ENCODE measurements at places on chromosomes 2 and 18.

GRCh38 chr2:168118733-168119514, 128.5 kb downstream of the STK39 start:
- no peak for DNase-seq

- no peak for DNase-seq
Observed at GRCh38 chr2:19861813-19862212, 40.0 kb downstream of the TTC32 start.

DNA sequence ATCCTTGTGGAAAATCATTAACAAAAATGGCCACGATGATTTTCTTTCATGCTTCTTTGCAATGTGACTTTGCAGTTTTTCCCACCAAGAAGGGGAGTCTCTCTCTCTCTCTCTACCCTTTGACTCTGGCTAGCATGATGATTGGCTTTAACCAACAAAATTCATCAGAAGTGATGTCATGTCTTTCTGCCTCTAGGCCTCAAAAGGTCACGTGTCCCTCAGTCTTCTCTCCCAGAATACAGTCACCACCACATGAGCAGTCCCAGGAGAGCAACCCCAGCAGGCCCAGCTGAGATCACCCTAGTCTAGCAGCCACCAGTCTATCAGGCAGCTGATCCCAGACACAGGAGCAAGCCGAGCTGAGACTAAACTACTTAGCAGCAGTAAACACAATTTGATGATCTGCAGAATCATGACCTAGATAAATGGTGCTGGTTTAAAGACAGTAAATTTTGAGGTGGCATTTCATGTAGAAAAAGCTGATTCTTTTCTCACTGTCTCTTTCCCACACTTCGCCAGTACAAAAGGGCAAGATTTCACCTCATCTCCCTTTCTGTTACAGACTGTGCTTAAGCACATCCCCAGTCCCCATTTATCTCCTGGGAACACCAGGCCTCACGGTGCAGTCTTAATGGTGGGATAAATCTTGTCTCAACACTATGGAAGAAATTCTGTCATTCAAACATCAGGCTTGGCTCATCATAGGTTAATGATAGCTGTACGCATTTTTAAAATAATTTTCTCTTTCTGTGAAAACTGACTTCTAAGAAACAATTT, 132.7 kb downstream of the SCG2 start:
- DNase-seq, result no peak

- no peak for DNase-seq
Observed at GRCh38 chr2:7154656-7155055, 237.4 kb downstream of the RNF144A start.

DNA sequence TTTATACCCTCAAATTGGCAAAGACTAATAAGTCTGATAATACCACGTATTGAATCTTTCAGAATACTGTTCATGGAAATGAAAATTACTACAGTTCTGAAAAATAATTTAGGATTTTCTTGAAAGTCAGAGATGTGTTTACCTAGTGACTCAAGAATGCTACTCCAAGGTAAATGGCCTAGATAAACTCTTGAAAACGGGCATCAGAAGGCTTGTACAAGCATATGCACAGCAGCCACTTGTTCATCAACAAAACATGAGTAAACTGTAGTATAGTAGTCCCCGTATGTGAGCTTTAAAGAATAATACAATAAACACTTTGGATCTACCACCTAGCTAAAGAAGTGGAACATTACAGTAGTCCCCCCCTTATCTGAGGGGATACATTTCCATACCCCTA, 157.5 kb downstream of the THADA start:
- DNase-seq, result no peak

- DNase-seq, result no peak
Observed at GRCh38 chr2:221567809-221568208, 4.3 kb downstream of the EPHA4 start.

- no peak for DNase-seq
Observed at GRCh38 chr2:236503100-236503499, 66.5 kb upstream of the ACKR3 start.

GRCh38 chr2:1791006-1791605, 46.8 kb upstream of the PXDN start:
- DNase-seq, result no peak

DNA sequence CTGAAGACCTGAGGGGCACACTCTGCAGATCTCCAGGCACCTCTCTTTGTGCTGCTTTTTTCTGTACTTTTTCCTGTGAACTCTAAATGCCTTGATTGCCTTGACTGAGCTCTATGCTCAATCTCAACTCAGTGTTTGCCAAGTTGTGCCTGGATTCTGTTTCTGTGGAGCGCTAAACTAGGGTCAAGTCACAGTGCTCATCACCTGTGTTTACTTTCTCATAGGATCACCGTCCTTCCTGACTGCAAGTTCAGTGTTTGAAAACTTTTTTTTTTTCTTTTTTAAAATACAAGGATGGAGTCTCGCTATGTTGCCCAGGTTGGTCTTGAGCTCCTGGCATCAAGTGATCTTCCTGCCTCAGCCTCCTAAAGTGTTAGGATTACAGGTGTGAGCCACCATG, 62.6 kb downstream of the AGPS start:
- no peak for DNase-seq

- DNase-seq, result no peak
Observed at GRCh38 chr2:194870974-194871535, 786.0 kb upstream of the SLC39A10 start.

DNA sequence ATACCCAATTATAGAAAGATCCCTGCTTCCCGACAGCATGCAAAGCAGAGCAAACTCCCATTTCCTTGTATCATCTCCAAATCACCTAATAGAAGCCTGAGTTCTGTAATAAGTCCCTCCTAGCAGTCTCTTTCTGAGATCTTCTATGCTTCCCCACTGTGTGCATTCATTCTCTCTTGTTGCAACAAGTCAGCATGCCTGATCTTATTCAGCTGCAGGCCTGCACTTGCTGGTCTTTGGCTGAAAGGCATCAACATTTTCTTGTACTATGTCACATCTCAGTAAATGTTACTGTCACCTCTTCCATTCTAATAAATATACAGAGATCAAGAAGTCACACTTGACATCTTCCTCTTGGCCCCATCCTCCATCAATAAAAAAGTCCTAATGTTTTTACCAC, 449.9 kb upstream of the MEX3C start:
- no peak for DNase-seq

DNA sequence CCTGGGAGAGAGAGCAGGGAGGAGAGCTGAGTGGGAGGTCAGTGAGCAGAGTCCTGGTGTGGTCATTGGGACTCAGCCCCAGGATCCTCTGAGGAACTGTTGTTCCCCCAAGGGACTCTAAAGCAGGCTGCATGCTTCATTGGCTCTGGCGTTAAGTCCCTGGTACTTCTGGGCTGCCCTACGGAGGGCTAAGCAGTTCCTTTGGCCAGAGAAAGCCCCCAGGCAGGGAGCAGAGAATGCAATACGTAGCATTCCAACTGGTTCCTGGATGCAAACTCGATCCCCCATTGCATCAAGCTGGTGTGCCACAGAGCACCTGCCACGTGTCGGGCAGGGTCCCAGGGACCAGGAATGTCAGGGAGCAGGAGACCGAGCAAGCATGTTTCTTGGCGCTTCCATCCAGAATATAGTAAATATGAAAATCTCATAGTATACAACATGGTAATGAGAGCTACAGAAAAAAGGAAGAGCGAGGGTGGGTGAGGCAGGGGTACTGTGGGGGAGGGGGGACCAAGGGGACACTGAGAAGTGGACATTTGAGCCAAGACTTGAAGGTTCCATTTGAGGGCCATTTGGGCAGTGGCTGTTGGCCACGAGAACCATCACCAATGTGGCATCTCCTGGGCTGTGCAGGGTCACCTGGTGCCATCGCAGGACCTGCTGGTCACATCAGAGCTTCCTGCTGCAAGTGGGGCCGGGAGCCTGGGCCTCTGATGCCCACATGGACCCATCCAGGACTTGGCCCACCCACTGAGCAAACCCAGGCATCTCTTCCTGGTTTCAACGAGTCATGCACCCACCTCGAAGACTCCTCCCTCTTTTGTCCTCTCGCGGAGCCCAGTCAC, 160.4 kb downstream of the ASB1 start:
- DNase-seq, result no peak

GRCh38 chr2:9201185-9201891, 5.3 kb upstream of the ASAP2 start:
- no peak for DNase-seq

DNA sequence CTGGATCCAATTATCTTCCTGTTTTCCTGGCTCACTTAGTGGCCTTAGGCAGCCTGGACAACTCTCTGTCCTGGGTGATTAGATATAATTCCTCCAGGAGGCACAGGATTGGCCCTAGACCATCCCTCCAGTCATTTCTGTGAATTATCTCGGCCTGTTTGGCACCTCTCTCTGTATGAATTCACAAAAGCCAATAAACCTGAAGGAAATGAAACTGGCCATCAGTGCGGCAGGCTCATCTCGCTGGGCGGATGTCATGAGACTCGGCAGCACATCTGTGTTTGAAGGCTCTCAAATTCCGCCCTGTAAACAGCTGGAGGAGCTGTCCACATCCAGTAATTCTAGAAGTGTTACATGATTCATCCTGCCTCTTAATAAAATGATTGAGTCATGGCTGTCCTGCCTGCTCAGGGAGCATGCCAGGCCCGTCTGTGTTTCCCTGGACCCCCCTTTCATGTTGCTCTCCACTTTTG, 38.6 kb downstream of the ACOXL start:
- DNase-seq, result no peak

DNA sequence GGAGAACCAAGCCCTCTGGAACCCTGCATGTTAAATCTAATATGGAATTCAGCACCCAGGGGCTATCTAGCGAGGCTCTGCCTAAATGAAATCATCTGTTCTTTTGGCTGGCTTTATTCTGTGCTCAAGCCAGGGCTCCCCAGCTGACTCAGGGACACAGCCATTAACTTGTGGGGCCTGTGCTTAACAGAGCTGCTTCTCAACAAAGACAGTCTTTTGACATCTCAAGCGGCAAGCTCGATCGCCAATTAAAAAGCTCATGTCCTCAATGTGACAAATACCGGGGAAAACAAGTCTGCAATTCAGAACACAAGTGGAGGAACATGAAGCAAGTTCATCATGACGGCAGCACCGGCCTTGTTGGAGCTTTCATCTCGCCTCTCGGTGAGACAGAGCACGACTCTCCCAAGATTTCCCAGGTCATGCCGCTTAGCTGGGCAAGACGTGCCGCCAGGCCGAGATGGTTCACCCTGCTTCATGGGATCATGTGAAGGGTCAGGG, 64.9 kb downstream of the KLHL29 start:
- DNase-seq, result no peak

- no peak for DNase-seq
Observed at GRCh38 chr2:73759904-73760303, 20.0 kb downstream of the DUSP11 start.

GRCh38 chr18:68215931-68216330, 499.0 kb downstream of the TMX3 start:
- DNase-seq, result no peak

DNA sequence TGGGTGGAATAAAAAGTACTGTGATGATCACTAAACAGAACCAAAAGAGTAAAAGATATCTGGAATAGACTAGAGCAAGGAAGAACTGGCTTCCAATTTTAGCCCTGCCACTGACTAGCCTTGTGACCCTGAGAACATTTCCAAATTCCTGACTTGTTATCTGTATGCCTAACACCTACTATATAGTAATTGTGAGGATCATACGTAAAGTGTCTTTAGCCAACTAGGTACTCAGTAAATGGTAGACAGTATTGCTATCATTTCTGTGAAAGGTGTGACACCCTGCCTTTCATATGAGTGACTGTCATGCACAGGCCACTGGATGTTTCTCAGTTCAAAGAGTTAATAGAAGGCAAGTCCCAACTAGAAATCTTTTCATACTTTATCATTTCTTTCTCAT, 29.8 kb downstream of the CYTIP start:
- DNase-seq, result no peak

- DNase-seq, result no peak
Observed at GRCh38 chr2:240916571-240917008, 10.5 kb downstream of the CROCC2 start.
